ENCODE measurements at places on chromosomes 11 and 22.

DNA sequence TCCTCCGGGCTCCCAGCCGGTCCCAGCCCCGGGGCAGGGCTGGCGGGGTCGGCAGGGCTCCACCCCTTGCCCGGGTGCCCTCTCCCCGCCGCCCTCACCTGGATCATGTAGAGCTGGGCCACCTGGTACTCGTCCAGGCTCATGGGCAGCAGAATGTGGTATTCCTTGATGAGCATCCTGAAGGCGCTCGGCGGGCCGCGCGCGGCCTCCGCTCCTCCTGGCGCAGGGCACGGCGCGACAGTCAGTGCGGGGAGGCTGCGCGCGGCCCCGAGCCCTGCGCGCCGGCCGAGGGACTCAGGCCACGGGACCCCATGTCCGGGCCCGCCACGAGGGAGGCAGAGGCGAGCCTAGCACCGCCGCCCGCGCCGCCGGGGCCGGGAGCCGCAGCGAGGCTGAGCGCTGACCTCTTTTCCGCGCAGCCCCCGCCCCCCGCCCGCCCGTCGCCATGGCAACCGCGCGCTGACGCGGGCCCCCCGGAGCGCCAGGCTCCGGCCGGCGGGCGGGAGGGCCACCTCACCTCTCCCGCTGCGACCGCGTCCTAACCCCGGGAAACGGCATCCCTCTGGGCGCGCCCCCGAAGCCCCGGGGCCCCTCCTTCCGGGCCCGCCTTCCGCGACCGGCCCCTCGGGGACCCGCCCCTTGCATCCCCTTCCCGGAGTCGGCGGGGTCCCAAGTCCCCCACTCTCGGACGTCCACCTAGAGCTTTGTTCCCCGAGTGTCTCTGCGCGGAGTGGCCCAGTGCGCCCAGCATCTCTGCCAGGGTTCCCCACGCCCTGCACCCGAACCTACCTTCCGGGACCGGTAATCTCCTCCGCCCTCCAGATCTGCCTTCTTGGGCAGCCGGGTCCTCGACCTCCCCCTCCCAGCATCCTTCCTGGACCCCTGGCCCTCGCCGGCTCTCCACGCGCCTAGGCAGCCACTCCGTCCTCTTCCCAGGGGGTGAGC lies 886 bp downstream of the PITPNM1 start:
- DNase-seq = peak; percentile 38

DNA sequence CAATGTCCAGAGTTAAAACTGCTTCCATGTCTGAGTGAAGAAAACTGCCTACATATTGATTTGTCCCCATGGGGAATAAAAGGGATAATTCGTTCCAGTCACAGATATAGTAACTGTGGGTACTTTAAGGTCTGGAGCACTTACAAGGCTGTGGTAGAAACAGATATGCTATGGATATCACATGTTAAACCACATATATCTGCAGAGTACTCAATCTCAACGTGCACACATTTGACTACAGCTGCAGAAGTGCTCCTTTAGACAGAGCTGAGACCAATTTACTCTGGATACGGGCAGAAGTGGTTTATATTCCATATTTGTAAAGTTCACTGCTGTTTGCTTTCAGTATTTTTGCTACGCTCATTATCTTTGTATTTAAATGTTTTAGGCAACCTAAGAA lies 9.7 kb upstream of the MS4A2 start:
- DNase-seq = no peak

- DNase-seq = no peak
Measured at GRCh38 chr11:122695076-122695615, 39.6 kb downstream of the UBASH3B start.

DNA sequence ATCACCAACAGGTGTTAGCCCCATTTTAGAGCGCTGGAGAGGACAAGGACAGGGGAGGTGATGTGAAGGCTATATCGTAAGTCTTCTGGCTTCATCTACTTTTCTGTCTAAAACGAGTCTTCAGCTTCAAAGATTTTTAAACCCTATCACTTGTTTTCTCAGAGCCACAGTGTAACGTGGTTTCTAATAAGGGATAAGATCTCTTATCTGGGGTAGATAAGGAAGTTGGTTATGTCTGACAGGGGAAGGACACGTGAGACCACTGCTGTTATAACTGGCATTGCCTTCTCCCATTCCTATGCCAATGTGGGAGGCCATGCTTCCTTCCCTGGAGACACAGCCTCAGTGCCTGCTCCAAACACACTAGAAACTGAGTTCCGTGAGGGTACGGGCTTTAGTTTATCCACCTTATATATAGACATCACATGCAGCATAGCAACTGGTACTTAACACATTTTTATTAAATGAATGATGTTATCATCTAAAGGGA lies 39.3 kb downstream of the LARGE2 start:
- no peak for DNase-seq

- DNase-seq = no peak
Measured at GRCh38 chr11:123264431-123264780, 69.4 kb upstream of the CLMP start.

GRCh38 chr11:106974831-106975230 lies 43.4 kb downstream of the GUCY1A2 start:
- DNase-seq = no peak

DNA sequence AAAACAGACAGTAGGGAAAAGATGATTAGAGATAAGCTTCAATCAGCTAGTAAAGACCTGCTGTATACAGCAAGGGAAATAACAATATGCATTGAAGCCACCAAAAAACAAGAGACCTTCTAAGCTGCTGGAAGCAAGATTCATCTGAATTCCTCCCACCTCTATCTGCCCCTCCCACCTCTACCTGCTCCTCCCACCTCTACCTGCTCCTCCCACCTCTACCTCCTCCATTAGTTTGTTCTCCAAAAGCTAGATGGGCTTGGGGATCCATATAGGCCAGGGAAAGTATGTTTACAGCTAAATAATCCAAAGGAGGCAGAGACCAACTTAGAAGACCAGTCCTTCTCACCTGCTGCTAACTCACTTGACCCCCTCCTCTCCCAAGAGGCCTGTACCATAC lies 33.2 kb downstream of the PAK1 start:
- no peak for DNase-seq

DNA sequence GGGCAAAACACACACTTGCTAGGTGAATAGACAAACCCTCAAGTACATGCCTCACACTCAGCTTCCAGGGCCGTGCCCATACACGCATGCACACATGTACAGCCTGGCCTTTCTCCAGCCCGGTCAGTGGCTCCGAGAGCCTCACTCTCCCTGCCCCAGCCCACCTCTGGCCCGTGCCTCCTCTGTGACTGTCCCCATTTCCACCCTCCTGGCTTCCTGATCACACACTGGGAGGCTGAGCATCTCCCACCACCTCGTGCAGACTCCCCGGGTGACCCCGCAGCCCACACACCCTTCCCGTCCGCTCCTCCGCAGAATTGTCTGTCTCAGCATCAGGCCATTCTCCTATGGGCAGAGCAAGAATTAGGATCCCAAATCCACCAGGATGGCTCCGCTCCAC lies 634.1 kb downstream of the TBC1D22A start:
- DNase-seq = no peak

GRCh38 chr22:21681566-21682370 lies 16.0 kb downstream of the PPIL2 start:
- DNase-seq = no peak

All from central memory CD4-positive, alpha-beta T cell (primary cell).